ENCODE measurements at places on chromosomes 1 and 21.

GRCh38 chr1:113129529-113130185 lies 56.7 kb downstream of the LRIG2 start:
- H3K4me1 ChIP-seq: no peaks in the 10 kb centered on the region
- H3K27me3 ChIP-seq: no peaks in the 10 kb centered on the region
- DNase-seq: no peak

GRCh38 chr1:229514578-229515275 lies 6.6 kb upstream of the NUP133 start:
- H3K36me3 ChIP-seq: peaks cover 19% of the 10 kb centered on the region
- H3K4me3 ChIP-seq: no peak overlapping the region
- DNase-seq: peak; percentile 37

DNA sequence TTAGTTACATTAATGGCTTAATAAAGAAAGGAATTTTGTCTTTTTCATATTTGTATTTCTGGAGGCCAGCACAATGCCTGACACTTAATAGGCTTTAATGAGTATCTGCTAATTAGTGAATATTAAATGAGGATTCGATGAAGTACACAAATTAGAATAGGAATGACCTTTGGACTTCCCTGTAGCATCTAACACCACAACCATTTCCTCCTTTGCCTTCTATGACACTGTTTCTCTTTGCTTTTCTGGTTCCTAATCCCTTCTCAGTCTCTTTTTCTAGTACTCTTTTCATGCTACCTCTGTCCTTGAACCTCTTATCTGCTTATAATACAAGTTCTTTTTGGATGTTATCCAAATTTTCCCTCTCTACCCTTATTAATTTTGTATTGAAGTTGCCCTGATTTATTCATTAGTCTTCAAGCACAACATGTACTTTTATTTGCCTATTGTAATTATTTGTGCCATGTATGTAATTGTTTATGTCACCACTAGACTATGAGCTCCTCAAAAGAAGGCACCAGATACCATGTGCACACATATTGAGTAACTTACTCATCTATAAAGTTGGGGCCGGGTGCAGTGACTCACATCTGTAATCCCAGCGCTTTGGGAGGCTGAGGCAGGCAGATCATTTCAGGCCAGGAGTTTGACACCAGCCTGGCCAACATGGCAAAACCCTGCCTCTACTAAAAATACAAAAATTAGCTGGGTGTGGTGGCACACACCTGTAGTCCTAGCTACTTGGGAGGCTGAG lies 23.8 kb downstream of the RPS27 start:
- no peak for DNase-seq
- H3K4me1 ChIP-seq: no peaks in the 10 kb centered on the region
- no peaks in the 10 kb centered on the region for H3K27me3 ChIP-seq
- no peak overlapping the region for H3K27ac ChIP-seq

DNA sequence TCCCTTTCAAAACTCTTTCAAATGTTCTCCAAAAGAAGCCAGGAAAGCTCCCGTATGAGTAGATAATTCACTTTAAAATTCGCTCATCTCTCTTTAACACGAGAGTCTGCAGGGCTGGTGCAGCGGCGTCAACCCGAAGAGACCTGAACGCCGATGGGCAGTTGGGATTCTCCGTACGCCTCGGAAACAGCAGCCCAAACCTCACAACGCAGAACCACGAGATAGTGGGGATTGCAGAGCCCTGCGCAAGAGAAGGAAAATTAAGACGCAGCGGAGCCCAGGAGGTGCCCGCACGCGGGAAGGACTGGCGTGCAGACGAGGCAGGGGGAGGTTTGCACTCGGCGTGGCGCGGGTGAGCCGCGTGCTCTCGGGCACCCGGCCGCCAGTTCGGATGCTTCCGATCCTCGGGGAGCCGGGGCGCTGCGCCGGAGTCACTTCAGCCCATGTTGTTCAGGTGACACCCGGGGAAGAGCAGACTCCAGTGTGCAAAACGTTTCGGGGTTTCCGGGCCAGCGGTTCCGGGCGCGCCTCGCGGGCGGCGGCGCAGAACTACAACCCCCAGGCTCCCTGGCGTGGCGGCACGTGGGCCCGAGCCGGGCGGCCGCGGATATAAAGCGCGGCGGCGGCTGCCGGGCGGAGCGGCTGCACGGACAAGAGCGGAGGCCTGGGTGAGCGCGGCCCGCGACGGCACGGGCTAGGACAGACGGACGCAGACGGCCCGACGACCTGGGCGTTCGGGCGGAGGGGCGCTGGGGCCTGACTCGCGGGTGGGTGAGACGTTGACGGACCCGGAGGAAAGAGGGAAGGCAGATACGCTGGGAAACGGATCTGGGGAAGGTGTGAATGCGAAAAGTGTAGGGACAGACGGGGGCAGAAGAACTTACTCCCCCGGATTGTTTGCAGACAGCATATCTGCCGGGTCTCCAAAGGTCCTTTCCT lies at the start of gene NPL:
TSS of gene NPL (plus strand) at position 636 of the 939 bp plus-strand sequence. CDS start 4,599 bp downstream, outside the sequence.
- H3K36me3 ChIP-seq: no peaks in the 10 kb centered on the region
- peaks cover 7% of the 10 kb centered on the region for H3K4me1 ChIP-seq
- peak; percentile 56 for DNase-seq
- peak within 1 kb of the TSS; percentile 84 for H3K27ac ChIP-seq

GRCh38 chr1:151916726-151917370 lies 7.5 kb upstream of the THEM4 start:
- H3K27me3 ChIP-seq: no peaks in the 10 kb centered on the region
- no peaks in the 10 kb centered on the region for H3K36me3 ChIP-seq
- DNase-seq: no peak
- H3K4me1 ChIP-seq: peaks cover 7% of the 10 kb centered on the region

- no peaks in the 10 kb centered on the region for H3K36me3 ChIP-seq
- H3K4me1 ChIP-seq: no peaks in the 10 kb centered on the region
- H3K4me3 ChIP-seq: no peak overlapping the region
- DNase-seq: no peak
These were observed 17.0 kb downstream of the CLIC4 start for GRCh38 chr1:24762133-24762676.

DNA sequence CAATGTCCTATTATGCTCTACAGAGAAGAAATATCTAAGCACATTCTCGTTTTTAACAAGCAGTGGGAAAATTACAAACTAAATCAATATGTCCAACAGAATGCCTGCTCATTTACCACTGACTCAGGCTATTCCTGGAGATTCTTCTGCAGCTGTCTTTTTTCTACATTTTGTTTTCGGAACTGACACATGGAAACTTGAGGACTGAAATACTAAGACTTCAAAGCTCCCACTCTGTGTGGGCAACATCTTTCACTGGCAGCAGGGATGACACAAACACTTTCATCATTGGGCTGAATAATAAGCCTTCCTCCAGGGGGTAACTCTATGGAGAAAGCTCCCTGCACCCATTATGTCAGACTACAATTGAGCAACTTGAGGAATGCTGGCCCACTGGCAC lies 175.5 kb upstream of the NCAM2 start:
- H3K27me3 ChIP-seq: no peaks in the 10 kb centered on the region
- no peak for DNase-seq
- no peaks in the 10 kb centered on the region for H3K36me3 ChIP-seq
- no peak overlapping the region for H3K27ac ChIP-seq
- no peaks in the 10 kb centered on the region for H3K4me1 ChIP-seq
- no peak overlapping the region for H3K4me3 ChIP-seq

DNA sequence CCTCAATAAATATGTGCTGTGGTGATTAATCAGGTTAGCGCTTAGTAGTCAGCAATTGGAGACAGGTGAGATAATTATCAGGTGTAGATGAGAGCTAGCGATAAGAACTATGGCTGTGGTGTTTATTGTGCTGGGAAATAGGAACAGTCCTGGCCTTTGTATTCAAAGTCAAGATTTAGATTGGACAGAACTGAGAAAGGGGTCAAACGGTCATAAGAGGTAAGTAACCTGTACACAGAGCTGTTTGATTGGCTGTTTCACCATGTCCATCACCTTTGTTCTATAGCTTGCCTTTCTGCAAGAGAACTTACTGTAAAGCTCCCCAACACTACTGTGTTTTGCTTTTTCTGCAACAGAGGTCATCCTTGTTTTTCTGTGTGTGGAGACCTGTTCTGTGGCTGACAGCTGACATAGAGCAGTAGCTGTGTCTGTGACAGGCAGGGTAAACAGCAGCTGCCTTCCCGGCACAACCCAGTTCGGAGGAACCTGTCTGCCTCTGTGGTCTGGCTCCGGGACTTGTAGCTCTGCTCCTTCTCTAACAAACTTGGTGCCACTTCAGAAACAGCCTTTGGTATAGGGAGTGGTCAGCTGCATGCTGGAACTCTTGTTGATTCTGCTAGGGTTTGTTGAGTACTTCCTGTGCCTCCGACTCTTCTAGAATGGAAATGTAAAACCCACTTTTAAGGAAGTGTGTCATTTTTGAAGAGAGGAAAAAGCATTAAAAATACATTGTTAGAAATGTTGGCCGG lies 21.1 kb upstream of the CDC42 start:
- no peaks in the 10 kb centered on the region for H3K27me3 ChIP-seq
- H3K36me3 ChIP-seq: no peaks in the 10 kb centered on the region
- no peak overlapping the region for H3K27ac ChIP-seq
- H3K4me3 ChIP-seq: no peak overlapping the region

DNA sequence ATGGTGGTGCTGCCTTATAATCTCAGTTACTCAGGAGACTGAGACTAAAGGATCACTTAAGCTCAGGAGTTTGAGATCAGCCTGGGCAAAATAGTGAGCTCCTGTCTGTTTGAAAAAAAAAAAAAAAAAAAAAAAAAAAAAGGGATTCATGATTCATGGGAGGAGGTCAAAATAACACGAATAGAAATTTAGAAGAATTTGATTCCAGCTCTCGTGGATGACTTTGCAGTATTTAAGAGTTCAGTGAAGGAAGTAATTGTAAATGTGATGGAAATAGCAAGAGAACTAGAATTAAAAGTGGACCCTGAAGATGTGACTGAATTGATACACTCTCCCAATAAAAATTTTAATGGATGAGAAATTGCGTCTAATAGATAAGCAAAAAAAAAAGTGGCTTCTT lies 15.8 kb downstream of the AUNIP start:
- no peak overlapping the region for H3K27ac ChIP-seq
- no peak overlapping the region for H3K4me3 ChIP-seq
- H3K4me1 ChIP-seq: peaks cover 3% of the 10 kb centered on the region
- H3K36me3 ChIP-seq: no peaks in the 10 kb centered on the region
- no peaks in the 10 kb centered on the region for H3K27me3 ChIP-seq

GRCh38 chr1:110650609-110651008 lies 24.1 kb downstream of the KCNA3 start:
- DNase-seq: no peak
- H3K27ac ChIP-seq: no peak overlapping the region
- H3K36me3 ChIP-seq: no peaks in the 10 kb centered on the region
- no peak overlapping the region for H3K4me3 ChIP-seq
- no peaks in the 10 kb centered on the region for H3K27me3 ChIP-seq

DNA sequence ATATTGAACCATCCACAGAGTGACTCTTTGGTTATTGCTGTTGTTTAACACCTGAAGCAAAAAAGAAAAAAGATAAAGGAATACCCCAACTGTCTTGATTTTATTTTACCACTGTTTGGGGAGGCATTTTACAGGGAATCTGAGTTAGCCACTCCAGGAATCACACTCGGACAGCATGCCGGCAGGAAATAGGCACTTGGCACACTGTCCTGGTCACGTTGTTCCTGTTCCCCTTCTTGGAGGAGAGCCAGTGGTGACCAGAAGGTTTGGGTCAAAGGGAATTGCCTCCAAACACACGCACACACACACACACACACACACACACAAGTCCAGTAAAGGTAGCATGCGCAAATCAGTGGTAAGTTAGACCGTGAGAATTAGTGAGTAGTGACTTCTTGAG lies 13.8 kb downstream of the RGS4 start:
- no peaks in the 10 kb centered on the region for H3K36me3 ChIP-seq
- no peaks in the 10 kb centered on the region for H3K4me1 ChIP-seq
- no peaks in the 10 kb centered on the region for H3K27me3 ChIP-seq
- no peak for DNase-seq

- no peaks in the 10 kb centered on the region for H3K4me1 ChIP-seq
- H3K4me3 ChIP-seq: no peak overlapping the region
- H3K36me3 ChIP-seq: no peaks in the 10 kb centered on the region
- no peak for DNase-seq
These were observed 134.0 kb downstream of the FAM78B start for GRCh38 chr1:166032572-166033371.

DNA sequence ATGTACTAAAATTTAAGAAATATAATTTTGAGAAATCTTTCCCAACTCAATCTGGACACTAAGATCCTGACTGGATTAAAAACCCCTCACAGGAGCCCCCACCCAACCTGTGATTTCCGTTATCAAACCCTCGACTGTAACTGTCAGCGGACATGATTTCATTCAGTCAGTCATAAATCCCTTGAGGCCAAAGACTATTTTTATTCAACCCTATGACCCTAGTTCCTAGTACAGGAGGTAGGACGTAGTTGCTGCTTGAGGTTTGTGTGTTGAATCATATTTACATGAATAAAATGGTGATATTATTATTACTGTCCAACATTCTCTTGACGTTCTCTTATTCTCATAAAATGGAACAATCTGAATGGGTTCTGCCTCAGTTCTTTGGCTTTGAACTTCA lies 73.1 kb upstream of the DYNLT5 start:
- no peaks in the 10 kb centered on the region for H3K36me3 ChIP-seq
- H3K4me3 ChIP-seq: no peak overlapping the region
- peak overlapping the region; percentile 28 for H3K27ac ChIP-seq
- no peak for DNase-seq
- no peaks in the 10 kb centered on the region for H3K27me3 ChIP-seq
- H3K4me1 ChIP-seq: no peaks in the 10 kb centered on the region

- no peak for DNase-seq
- H3K4me3 ChIP-seq: no peak overlapping the region
- peaks cover 38% of the 10 kb centered on the region for H3K36me3 ChIP-seq
- no peak overlapping the region for H3K27ac ChIP-seq
- peaks cover 2% of the 10 kb centered on the region for H3K4me1 ChIP-seq
These were observed 2.1 kb downstream of the TEX38 start for GRCh38 chr1:46673749-46674182.

DNA sequence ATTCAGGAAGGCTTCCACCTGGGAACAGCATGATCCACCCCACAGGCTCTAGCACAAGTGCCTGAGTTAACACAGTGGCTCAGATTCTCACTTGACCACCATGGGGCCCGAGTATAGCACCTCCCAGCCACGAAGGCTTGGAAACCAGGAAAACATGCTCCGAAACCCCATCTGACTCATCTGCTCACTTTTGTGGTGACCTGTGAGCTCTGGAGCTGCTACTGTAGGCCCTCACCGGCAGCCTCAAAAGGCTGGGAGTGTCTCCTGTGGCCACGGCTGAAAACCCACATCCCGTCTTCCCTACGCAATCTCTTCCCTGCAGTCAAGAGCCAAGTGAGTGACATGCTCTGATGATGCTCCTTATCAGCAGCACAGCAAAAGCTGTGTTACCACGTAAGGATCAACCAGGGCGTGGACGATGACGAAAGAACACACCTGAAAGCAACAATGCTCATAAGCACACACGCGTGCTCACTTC lies 81.4 kb downstream of the TGFBR3 start:
- H3K27ac ChIP-seq: peak overlapping the region; percentile 66
- peaks cover 53% of the 10 kb centered on the region for H3K4me1 ChIP-seq
- H3K27me3 ChIP-seq: no peaks in the 10 kb centered on the region
- H3K36me3 ChIP-seq: no peaks in the 10 kb centered on the region
- H3K4me3 ChIP-seq: no peak overlapping the region

GRCh38 chr21:42493109-42494060 lies 2.6 kb downstream of the RSPH1 start:
- H3K4me3 ChIP-seq: no peak overlapping the region
- H3K4me1 ChIP-seq: no peaks in the 10 kb centered on the region
- no peak for DNase-seq
- no peaks in the 10 kb centered on the region for H3K27me3 ChIP-seq

- H3K4me1 ChIP-seq: no peaks in the 10 kb centered on the region
- H3K27me3 ChIP-seq: no peaks in the 10 kb centered on the region
- DNase-seq: no peak
- no peak overlapping the region for H3K4me3 ChIP-seq
These were observed 20.6 kb downstream of the CCDC190 start for GRCh38 chr1:162840250-162840839.

- no peak overlapping the region for H3K27ac ChIP-seq
- H3K36me3 ChIP-seq: no peaks in the 10 kb centered on the region
- H3K4me3 ChIP-seq: no peak overlapping the region
These were observed 44.6 kb downstream of the SUSD4 start for GRCh38 chr1:223319398-223319797.
